ENCODE measurements at places on chromosomes 5 and 9. TPM values are rescaled to one million over a fixed set of nuclear protein-coding genes. Genes with fewer than 3 reads are reported as not detected.

PCDH1 gene
- 16.9 TPM for total RNA-seq

RNF183 gene
- total RNA-seq, result not detected

HTR1A gene
- total RNA-seq, result not detected

COL23A1 gene
- total RNA-seq, result 16.5 TPM

PKN3 gene
- 6.2 TPM for total RNA-seq

SEMA6A gene
- 4.5 TPM for total RNA-seq

INSL6 gene
- not detected for total RNA-seq

GIN1 gene
- 14.8 TPM for total RNA-seq

FOXD4 gene
- not detected for total RNA-seq

ADGRV1 gene
- total RNA-seq, result 0.19 TPM

NUP188 gene
- 36.3 TPM for total RNA-seq
